Astrocyte (in vitro differentiated cells and primary cell): ENCODE measurements at places on chromosomes 4 and X.

- DNase-seq = no peak
Observed at GRCh38 chr4:152236519-152237056, 299.3 kb downstream of the FBXW7 start.

- no peak for DNase-seq
Observed at GRCh38 chr4:140595065-140595464, 26.3 kb upstream of the UCP1 start.

GRCh38 chr4:145770124-145770523 lies 90.2 kb downstream of the C4orf51 start:
- DNase-seq = no peak

- DNase-seq = peak; percentile 59
Observed at GRCh38 chr4:38601244-38601915, 62.6 kb upstream of the KLF3 start.

GRCh38 chr4:21733894-21734630 lies 214.5 kb downstream of the KCNIP4 start:
- no peak for DNase-seq

DNA sequence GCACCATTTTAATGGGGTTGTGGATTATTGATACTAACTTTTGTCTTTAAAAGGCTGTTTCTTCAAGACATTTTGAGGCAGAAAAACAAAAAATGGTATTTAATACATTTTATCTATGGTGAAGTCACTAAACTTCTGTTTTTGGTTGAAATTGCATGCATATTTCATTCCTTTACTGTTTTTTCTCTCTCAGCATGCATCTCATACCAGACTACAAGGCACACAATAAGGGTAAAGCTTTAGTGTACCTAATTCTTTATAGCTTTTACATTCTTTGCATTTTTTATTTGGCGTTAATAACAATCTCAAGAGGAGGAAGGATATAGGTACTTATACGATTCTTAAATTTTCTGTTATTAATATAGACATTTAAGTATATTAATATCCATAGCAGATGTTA lies 151.0 kb upstream of the DKK2 start:
- no peak for DNase-seq

DNA sequence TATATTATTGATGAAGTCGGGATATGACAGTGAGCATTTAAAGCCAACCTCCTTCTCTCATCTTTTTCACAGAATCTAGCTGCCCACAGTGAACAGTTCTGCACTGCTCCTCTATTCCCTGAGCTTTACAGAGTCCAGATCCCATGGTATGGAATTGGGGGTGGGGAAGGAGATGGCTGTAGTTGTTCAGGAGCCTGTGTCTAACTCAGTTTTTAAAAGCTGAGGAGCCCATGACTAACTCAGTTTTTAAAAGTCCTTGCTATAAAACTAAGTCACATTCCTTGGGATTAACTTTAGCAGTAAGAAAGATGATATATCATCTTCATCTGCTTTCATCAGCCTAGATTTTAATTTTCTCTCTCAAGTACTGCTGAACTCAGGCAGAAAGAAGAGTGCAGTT lies 96.4 kb upstream of the STIM2 start:
- DNase-seq = no peak
